ENCODE measurements at places on chromosomes 1 and 21.
A peak's percentile ranks its signal among the peaks of the same experiment; 100 is the strongest.

DNA sequence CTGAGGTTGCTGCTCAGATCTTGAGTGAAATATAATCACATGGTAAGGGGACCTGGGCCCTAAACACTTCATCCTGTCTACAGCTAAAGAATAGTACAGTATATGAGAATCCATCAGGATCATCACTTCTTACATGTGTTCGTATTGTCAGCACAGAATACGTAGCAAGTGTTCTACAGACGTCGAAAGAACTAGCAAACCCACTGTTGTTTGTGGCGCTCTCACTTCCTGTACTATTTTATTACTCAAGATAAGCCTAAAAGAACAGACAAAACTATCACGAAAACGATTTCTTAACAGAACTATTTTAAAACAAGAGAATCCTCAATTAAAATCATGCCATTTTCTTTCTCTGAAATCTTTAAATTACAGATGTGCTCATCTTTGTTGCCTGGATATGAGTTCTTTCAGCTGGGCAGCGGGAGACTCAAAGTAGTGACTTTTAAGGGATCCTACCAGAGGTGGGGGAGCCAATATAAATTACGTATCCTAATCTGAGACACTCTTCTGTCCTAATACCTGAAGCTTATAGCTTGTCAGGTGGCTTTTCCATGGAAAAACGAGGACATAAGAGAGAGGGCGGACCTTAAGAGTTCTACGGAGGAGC lies 724 bp downstream of the ST7L start:
- no peak for DNase-seq

DNA sequence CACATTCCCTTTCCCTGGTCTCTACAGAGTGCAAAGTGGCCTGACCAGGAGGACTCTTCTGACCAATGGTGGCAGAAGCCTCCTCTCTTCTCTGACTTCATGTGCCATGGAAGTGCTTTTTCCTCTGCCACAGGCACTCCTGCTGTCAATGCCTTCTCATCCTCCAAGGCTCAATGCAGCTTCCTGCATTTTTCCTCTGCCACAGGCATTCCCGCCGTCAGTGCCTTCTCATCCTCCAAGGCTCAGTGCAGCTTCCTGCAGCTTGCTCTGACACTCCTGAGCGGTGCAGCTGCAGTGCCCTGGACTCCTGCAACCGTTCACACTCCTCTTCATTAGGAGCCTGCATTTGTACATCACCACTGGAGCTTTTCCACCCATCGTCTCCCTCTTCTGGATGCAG lies 4.7 kb upstream of the ADARB1 start:
- DNase-seq, result no peak

GRCh38 chr1:27650539-27651175 lies 15.7 kb upstream of the FGR start:
- peak; percentile 70 for DNase-seq

- DNase-seq, result no peak
These were observed 14.3 kb upstream of the KCNA10 start for GRCh38 chr1:110533230-110533629.

DNA sequence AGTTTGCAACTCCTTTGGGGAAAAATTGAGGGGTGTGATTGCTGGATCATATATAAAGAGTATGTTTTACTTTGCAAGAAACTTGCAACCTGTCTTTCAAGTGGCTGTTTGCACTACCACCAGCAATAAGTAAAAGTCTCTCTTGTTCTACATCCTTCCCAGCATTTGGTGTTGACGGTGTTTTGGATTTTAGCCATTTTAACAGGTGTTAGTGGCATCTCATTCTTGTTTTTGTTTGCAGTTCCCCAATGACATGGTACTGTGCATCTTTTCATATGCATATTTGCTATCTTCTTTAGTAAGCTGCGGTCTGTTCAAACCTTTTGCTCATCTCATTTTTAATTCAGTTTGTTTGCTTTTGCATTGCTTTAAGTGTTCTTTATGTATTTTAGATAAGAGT lies 535.5 kb downstream of the LRRIQ3 start:
- no peak for DNase-seq

DNA sequence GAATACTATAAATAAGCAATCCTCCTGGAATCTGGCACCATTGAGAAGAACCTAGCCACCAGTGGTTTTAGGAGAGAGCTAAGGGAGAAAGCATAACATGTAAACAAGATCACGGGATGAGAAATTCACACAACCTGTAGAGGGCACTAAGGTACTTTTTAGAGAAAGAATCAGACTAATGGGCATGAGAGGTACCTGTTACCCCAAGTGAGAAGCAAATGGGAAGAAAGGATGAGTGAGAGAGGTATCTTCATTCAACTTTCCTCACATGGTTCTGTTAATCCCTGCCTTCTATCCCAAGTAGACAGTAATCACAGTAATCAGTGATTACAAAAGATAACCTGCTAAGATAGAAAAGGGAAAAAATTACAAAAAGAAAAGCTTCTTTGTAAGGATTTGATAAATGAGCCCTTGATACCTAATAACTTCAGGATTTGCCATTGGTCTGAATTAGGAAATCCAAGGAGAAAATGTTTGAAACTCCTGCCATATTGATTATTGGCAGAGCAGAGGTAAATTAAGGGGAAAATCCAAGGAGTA lies 251.1 kb upstream of the ADGRL2 start:
- no peak for DNase-seq

DNA sequence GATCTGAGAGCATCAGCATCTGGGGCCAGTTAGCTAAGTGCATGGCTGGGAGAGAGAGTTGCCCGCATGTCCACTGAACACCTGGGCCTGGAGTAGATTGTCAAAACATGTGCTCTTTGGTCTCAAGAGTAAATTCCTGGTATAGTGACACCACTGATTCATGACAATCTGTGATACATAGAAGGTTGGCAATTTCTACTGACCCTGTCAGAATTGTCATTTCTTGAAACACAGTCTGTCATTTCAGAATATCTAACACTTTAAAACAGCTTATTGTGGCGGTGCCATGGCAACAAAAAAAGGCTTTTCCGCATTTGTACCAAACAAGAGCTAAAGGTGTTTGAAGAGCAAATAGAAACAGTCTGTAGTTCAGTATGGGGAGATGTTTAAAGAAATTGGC lies 186.4 kb upstream of the FAM78B start:
- DNase-seq, result no peak

DNA sequence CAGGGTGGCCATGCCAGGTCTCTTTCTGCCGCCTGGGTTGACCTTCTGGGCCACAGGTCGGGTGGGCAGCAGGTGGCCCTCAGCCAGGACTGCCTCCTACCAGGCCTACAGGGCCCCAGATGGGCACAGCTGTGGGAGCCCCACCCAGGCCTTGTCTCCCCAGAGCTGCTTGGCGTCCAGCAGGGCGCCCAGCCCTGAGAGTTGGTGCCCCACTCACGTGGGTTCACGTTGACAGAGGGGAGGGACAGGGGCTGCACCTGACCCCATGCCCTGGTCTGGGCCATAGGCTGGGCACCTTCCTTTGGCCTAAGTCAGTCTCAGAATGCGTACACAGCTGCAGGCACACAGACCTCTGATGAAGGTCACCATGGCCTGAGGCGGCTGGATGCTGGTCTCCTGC lies 16.7 kb downstream of the PRDM16 start:
- DNase-seq, result no peak

- no peak for DNase-seq
These were observed 244.3 kb upstream of the NRIP1 start for GRCh38 chr21:15309022-15309590.

DNA sequence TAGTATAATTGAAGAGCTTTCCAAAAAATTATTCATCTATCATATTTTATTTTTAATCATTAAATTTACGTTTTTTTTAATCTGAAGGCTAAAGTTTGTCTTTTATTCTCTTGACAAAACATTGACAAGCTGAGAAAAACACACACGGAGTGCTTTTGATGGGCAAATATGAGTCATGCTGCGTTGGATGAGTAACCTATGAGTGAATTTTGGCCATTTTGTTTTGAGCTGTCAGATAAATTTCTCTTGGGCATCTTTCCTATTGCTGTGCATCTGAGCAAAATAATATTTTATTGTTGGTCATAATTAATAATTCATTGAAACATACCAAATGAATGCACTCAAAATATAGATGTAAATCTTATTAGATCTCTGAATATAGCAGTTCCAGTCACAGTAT lies 1144.1 kb upstream of the ADGRL2 start:
- no peak for DNase-seq

DNA sequence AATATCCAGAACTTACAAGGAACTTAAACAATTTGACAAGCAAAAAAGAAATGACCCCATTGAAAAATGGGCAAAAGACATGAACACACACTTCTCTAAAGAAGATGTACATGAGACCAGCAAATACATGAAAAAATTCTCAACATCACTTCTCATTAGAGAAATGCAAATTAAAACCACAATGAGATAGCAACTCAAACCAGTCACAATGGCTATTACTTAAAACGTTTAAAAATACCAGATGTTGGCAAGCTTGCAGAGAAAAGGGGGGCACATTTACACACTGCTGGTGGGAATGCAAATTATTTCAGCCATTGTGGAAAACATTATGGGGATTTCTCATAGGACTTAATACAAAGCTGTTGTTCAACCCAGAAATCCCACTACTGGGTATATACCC lies 1634.0 kb downstream of the NCAM2 start:
- DNase-seq, result no peak

- no peak for DNase-seq
These were observed 170.5 kb upstream of the FGGY start for GRCh38 chr1:59126366-59126765.

DNA sequence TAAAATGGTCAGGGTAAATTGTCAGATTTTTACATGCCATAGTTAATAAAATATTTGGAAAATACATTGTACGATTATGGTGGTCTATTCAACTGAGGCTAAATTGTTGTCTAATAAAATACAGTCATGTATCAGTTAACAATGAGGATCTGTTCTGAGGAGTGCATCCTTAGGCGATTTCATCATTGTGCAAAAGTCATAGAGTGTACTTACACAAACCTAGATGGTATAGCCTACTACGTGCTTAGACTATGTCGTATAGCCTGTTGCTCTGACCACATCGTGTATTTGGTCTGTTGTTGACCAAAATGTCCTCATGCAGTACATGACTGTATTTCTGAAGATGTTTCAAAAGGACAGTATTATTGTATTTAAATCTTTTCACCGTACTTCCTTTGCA lies 5.2 kb downstream of the EEIG2 start:
- no peak for DNase-seq

GRCh38 chr1:167795810-167796740 lies 74.3 kb downstream of the MPZL1 start:
- no peak for DNase-seq

- no peak for DNase-seq
These were observed 3.0 kb upstream of the MACO1 start for GRCh38 chr1:25427696-25428095.

DNA sequence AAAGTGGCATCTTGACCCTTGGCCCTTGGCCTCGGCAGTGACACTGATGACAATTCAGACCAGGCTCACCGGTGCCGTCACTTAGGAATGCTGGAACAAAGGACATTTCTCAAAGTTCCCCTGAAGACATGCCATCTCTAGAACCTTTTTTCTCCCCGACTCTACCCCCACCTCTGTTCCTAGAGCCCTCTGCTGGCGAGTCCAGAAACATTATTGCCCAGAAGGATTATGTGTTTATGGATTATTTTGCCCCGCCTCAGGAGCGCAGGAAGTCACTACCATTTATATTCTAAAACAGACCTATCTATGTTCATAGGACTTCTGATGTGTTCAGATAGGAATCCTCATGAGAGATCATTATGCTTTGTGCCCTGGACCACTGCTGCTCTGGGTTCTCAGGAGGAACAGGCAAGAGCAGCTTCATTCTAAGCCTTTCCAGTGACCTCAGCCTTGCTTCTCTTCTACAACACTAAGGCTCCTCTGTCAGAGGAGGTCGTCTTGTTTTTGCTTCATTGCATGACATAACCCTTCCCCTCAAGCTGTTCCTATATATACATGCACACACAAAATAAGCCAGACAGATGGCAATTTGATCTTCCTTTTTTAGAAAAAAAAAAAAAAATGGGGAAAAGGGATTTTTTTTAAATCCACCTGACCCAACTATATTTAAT lies 12.4 kb upstream of the SHISA4 start:
- no peak for DNase-seq

DNA sequence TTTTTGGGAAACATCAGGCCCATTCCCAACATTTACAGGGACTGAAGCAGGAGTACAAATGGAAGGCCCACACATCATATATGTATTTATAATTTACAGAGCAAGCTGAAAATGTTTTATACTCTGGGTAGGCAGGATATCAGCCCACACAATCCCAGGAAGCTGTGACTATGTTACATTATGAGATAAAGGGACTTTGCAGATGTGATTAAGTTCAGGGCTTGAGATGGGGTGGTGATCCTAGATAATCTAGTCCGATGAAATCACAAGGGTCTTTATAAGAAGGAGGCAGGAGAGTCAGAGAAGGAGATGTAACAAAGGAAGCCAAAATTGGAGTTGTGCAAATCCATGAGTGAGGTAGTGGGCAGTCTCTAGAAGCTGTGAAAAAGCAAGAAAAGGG lies 160.5 kb downstream of the PDE4B start:
- DNase-seq, result no peak

DNA sequence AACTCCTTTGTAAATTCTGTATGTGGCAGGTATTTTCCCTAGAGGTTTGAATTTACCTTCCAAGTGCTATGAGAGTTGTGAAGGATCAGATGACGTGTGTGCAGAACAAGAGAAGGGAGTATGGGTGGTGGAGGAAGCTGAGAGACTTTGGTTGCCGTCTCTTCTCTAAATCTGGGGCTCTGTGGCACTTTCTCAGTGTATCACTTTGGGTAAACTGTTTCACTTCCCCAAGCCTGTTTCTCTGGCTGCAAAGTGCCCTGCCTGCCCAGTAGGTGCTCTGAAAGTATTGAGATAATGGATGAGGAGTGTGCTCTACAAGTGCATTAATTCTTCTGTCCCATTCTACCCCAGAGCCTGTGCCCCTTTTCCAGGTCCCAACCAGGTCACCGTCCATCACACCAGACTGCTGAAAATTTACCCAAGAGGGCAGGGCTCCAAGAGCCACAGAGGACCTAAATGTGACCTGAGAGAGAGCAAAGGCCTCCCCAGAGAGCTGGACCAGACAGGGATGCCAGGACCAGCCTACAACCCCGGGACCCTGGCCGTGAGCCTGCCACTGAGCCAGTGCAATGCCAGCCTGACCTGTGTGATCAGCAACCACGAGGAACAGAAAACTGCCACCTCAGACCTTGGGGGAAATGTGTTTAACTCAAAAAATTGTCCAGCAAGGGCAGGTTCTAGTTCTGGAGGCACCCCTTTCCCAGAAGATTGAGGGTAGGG lies 131.6 kb upstream of the ETV3 start:
- no peak for DNase-seq

DNA sequence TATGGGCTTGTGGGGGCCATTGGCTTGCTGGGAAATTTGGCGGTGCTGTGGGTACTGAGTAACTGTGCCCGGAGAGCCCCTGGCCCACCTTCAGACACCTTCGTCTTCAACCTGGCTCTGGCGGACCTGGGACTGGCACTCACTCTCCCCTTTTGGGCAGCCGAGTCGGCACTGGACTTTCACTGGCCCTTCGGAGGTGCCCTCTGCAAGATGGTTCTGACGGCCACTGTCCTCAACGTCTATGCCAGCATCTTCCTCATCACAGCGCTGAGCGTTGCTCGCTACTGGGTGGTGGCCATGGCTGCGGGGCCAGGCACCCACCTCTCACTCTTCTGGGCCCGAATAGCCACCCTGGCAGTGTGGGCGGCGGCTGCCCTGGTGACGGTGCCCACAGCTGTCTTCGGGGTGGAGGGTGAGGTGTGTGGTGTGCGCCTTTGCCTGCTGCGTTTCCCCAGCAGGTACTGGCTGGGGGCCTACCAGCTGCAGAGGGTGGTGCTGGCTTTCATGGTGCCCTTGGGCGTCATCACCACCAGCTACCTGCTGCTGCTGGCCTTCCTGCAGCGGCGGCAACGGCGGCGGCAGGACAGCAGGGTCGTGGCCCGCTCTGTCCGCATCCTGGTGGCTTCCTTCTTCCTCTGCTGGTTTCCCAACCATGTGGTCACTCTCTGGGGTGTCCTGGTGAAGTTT lies 550 bp downstream of the RXFP4 start:
- DNase-seq, result no peak
